ENCODE measurements at places on chromosomes 16 and 17. TPM values are rescaled to one million over a fixed set of nuclear protein-coding genes. Genes with fewer than 3 reads are reported as not detected.
A peak's percentile ranks its signal among the peaks of the same experiment; 100 is the strongest.

DNA sequence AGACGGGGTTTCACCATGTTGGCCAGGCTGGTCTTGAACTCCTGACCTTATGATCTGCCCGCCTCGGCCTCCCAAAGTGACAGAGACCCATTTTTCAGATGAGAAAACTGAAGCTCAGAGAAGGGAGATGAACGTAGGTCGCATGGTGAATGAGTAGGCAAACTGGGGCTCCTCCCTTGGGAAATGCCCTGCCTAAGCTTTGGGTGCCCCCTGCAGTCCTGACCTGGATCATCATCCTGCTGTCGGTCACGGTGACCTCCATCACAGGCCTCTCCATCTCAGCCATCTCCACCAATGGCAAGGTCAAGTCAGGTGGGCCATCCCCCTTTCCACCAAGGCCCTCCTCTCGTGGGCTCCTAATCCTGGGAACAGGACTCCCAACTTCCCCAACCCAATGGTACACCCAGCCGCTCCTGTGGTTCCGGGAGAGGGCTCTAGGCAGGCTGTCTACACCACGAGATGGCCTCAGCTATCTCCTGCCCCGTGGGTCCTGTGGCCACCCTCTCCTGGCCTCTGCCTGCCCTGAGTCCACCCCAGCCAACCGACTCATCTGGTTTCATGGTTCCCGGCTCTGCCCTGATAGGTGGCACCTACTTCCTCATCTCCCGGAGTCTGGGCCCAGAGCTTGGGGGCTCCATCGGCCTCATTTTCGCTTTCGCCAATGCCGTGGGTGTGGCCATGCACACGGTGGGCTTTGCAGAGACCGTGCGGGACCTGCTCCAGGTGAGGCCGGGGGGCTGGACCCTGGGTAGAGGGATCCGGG, 4.7 kb downstream of the SLC12A3 start:
- no peak for DNase-seq

DNA sequence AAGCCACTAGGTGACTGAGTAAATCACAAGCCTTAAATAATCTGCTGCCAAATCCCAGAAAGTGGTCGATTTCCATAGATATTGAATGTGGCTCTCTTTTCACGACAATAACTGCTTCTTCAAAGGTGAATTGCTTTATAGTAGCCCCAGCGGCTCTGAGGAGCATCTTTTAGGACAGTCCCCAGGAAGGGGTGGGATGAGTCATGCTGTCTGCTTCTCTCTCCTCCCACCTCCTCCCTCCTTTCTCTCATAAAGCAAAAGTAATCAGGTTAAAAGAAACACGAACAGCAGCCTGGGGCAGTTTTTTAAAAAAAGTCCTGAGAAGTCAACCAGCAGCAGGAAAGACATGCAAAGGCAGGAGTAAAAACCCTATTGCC, 1.8 kb downstream of the KIAA0513 start:
- no peak for DNase-seq

- DNase-seq = no peak
Observed at GRCh38 chr17:10295728-10296343, 77.0 kb downstream of the MYH13 start.

The TP53TG3C gene
- total RNA-seq = not detected

- no peak for DNase-seq
Observed at GRCh38 chr17:78473951-78474613, 95.6 kb downstream of the PGS1 start.

DNA sequence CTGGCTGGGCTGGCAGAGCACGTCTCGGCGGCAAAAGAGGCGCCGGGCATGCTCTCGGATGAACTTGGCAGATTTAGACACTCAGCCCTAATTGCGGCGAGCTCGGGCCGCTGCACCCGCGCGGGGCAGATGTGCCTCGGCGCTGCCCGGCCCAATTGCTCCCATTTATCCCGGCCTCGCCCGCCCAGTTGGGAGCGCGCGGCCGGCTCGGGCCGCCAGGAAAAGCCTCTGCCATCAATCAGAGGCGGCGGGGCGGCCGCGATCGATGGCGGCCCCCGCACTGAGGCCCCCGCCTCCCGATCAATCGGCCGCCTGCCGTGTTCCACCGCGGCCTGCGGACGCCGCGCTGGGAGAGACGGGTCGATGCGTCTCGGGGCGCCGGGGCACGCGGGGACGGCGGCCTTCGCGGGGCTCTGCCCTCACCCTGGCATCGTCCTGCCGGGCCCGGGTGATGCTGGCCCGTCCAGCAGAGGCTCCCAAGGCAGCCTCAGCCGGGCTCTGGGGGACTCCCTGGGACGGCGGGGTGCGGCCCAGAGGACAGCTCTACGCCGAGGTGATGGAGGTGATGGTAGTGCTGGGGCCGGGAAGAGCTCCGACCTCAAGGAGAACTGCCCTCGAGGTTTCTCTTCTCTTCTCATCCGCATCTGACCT, 200.9 kb upstream of the N4BP1 start:
- no peak for DNase-seq

The SLC22A31 gene
- total RNA-seq = 0.35 TPM

- DNase-seq = no peak
Observed at GRCh38 chr17:56505154-56505756, 88.2 kb upstream of the NOG start.

- DNase-seq = no peak
Observed at GRCh38 chr17:58985971-58986370, 120.7 kb downstream of the TRIM37 start.

GRCh38 chr17:36602030-36602748, 806 bp downstream of the MRM1 start:
- peak; percentile 89 for DNase-seq

DNA sequence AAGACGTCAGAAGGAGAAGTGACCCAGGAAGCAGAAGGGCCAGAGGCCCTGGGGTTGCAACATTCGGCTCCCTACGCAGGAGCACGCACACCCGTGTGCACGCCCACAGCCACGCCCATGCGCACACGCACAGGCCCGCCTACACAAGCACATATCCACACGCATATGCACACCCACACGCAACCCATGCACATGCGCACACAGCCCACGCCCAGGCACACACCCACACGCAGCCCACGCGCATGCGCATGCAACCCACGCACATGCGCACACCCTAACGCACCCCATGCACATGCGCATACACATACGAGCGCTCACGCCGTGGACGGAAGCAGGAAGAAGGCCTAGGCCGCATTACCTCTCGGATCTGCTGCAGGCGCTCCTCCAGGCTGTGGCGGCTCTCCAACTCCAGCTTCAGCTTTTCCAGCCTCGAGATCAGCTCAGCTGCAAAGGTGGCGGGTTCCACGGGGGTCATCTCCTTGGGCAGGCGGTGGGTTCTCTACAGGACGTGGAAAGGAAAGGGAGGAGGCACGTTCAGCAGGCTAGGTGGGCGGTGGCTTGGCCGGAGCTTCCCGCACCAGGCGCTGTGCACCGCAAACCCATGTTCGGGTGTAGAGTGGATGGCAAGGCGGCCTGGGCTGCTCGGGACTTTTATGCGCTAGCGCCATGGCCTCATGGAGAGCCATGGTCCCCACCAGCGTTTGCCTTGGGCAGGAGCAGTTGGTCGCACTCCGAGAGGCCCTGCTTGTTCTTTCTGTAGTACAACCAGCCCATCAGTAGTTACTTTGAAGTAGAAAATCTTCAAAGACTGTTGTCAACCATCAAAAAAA, 23.4 kb downstream of the AXIN2 start:
- no peak for DNase-seq

DNA sequence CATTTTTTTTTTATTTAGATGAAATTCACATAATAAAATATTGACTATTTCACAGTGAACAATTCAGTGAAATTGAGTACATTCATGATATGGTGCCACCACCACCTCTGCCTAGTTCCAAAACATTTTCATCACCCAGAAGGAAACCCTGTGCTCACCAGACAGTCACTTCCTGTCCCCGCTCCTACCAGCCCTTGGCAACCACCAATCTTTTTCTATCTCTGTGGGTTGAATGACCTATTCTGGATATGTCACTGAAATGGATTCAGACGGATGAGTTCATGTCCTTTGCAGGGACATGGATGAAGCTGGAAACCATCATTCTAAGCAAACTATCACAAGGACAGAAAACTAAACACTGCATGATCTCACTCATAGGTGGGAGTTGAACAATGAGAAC, 40.5 kb downstream of the ATP2C2 start:
- DNase-seq = no peak

The LGALS9B gene
- total RNA-seq = not detected

The ABCC12 gene
- total RNA-seq = not detected

- no peak for DNase-seq
Observed at GRCh38 chr16:54602666-54603065, 316.1 kb upstream of the IRX3 start.

The TXNDC11 gene
- total RNA-seq = 51.9 TPM

DNA sequence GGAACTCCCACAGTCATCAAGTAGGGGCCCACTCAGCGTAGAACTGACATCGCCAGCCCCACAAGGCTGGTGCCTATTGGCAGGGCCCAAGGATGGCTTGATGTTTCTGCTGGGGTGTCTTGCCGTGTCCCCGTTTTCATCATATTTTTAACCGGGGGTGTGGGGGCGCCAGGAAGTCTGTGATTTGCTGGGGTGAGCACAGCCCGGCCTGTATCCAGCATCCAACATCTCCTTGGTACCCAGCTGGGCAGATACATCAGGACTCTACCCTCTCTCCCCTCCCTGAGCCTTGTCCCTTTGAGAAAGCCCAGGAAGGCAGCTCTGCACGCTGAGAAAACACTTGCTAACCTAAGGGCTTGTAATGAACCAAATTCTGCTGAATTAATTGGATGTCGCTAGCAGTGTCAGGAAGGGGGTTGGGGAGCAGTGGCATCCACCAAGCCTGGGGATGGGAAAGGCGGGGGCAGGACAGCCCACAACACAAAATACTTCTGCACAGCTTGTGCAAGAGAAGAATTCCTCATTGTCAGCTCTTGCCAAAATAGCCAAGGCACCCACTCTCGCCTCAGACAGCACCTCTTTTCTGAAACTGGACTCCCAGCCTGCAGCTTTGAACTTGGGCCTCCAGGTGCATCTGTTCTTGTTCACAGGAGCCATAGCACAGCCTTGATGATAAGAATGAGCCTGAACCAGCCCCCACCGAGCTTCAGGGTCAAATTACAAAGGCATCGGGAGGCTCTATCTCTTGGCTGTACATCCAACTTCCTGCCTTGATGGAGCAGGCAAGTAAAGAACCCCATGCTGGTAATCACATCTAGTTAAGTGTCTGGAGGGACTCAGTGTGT, 63.7 kb upstream of the LYRM9 start:
- no peak for DNase-seq

The OXLD1 gene
- 27.5 TPM for total RNA-seq

GRCh38 chr17:54455251-54455868, 445.3 kb upstream of the TOM1L1 start:
- DNase-seq = no peak

The MYL11 gene
- total RNA-seq = not detected

DNA sequence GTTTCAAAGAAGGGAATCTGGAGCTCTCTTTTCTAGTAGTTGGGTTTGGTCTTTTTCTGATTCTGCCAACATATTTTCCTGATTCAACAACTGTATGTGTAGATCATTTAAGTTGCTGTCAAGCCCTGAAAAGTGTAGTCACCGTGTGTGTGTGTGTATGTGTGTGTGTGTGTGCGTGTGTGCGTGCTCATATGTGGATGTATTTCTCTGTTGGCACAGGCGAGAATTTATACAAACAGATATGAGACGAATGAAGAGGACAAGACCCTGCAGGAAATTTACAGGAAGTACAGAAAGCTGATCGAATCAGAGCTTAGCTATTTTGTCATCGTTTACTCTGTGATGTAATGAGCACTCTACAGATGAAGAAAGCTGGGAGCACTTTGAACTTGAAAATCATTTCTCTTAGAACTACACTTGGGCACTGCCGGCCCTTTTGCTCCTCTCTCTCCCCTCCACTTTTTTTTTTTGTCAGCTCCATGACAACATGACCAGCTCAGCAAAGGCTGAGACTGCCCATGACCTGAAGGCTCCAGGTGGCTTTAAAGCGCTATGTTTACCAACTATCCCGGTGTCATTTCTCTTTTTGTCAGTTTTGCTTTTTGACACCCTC, 11.2 kb downstream of the FBXO39 start:
- DNase-seq = no peak

The P2RX1 gene
- 2.3 TPM for total RNA-seq

DNA sequence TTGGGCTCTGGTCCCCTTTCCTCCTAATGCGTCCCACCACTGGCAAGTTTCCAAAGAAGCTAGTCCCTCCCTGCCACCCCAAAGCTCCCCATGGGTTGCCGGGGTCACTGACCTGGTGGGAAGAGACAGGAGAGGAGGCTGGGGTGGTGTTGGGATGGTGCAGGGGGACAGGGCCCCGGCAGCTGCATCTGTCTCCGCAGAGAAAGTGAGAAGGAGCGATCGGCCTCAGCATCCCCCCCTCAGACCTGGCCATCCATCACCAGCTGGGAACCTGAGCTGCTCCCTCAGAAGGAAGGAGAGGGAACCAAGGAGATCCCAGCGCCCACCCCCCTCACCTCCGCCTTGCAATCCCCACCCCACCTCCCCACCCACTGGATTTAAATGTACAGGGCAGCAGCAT, 3.3 kb downstream of the ETV4 start:
- DNase-seq = no peak

The CPHXL gene
- total RNA-seq = not detected

DNA sequence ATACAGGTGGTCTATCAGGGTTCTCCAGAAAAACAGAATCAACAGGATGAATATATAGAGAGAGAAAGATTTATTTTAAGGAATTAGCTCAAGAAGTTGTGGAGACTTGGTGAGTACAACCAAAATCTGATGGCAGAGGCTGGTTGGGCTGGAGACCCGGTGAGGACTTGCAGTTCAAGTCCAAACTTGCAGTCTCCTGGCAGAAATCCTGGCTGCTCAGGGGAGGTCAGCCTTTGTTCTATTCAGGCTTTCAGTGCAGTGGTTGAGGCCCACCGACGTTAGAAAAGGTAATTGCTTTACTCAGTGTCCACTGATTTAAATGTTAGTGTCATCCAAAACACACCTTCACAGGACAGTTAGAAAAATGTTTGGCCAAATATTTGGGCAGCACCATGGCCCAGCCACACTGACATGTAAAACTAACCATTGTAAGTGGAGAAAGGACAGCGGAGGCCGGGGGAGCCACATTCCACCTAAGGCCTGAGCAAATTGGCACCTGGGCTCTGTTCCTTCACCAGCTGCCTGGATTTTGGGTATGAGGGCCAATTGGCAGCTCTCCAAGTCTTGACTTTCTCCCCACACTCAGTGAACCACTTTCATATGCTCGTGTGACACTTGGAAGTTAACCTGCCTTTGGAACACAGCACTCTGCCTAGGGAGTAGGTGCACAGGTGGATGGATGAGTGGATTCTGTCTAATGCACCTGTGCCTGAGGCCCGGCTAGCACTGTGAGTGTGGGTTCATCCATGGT, 54.7 kb downstream of the CACNG5 start:
- no peak for DNase-seq

The PRCD gene
- 5.4 TPM for total RNA-seq

DNA sequence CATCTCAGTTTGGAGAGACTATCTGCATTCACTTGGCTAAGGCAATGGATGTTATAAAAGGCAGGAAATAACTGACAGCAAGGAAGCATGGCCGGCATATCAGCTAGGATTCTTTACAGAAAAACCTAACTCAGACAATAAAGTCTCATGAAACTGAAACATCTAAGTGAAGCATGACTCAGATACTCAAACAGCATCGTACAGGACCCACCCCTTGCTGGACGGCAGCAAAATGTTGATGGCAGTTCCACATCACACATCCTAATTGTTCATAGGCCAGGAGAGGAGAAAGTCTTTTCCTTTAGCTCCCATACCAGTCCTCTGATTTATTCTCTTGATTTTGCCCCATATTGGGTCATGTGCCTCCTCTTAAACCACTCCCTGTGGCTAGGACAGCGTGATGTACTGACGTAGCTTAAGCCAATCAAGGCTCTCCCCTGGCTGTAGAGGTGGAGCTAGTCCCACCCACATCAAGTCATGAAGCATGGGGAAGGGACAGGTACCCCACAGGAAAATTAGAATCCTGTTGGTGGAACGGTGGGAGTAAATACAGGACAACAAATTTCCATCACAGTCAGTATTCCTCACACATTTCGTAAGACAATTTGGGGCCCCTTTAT, 178.9 kb downstream of the IRX3 start:
- DNase-seq = no peak

The SLC5A2 gene
- not detected for total RNA-seq

Measured in mesenteric fat pad (tissue), 1 donor.